ENCODE measurements at places on chromosomes 16 and 17.

GRCh38 chr17:12745486-12745885, 43.8 kb upstream of the ARHGAP44 start:
- no peak for DNase-seq

GRCh38 chr16:26569793-26570192, 496.9 kb upstream of the C16orf82 start:
- DNase-seq: no peak

GRCh38 chr16:66254106-66254505, 112.4 kb upstream of the CDH5 start:
- DNase-seq: no peak

- peak; percentile 27 for DNase-seq
These were observed 3.9 kb downstream of the TMEM94 start for GRCh38 chr17:75460295-75460694.

DNA sequence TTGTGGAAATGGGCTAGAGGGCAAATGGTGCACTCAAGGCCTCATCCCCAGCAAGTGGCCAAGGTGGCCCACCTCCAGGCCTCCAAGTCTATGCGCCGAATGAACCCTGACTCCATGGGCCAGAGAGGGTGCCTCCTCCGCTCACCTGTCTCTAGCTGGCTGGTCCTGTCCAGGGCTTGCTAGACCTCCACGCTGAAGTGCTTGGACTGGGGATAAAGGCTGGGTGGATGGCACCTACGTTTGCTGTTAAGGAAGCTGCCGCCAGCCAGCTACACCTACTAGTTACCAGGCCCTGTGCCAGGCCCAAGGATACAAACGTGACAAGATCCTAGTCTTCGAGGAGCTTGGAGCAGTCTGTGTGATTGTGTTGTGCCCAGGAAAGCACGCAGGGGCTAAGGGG, 739 bp upstream of the SGCA start:
- no peak for DNase-seq

DNA sequence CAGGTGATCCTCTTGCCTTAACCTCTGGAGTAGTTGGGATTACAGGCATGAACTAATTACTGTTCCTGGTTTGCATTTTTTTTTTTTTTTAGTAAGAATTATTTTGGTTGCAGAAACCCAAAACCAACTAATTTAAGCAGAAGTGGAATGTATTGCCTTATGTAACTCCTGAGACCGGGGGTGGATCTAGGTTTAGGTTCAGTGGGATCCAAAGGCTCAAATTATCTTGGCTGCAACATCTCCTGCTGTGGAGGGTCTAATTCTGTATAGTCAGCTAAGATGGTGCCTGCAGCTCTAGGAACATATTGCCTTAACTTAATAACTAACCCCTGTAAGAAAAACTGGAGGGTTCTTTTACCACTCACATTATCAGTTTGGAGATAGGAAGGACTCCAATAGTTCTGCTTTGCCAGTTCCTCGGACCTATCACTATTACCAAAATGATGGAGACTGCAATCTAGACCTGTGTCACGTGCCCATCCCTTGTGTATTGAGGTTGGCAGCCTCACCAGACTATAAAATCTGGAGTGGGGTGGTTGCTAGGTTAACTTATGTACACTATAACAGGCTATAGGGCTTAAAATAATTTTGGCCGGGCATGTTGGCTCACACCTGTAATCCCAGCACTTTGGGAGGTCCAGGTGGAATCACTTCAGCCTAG, 8.5 kb downstream of the SNTB2 start:
- no peak for DNase-seq

GRCh38 chr16:82753821-82754220, 127.1 kb downstream of the CDH13 start:
- no peak for DNase-seq

DNA sequence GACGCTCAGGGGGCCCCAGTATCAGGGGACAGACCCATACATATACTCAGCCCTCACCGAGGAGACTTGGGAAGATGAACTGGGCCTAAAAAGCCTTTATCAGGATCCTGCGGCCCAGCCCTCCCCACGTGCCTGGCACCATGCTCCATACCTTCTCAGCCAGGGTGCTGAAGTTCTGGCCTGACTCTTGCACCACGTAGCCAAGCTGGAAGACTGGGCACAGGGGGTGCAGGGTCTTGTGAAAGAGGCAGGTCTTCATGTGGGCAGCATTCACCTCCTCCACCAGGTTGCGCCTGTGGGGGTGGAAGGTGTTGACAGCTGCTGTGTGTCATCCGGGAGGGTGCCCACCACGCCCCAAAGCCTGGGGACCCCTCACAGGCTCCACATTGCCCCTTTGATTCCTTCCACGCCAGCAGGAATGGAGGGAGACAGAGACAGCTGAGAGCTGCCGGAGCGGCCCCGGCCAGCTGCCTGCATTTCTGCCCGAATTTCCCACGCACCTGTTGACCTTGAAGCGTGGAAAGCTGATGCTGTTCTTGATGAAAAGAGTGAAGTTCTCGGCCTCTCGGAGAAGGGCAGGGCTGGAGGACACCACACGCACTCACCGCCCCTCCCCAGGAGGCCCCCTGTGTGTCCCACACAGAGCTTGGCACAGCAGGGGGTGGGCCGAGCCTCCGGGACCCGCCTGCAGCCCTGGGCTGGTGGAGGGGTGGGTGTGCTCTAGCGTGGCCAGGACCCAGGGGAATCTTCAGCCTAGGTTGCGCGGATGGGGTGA, 10.4 kb upstream of the CAMKK1 start:
- no peak for DNase-seq

GRCh38 chr17:4999430-5000093, 1.8 kb downstream of the KIF1C start:
- DNase-seq: no peak

DNA sequence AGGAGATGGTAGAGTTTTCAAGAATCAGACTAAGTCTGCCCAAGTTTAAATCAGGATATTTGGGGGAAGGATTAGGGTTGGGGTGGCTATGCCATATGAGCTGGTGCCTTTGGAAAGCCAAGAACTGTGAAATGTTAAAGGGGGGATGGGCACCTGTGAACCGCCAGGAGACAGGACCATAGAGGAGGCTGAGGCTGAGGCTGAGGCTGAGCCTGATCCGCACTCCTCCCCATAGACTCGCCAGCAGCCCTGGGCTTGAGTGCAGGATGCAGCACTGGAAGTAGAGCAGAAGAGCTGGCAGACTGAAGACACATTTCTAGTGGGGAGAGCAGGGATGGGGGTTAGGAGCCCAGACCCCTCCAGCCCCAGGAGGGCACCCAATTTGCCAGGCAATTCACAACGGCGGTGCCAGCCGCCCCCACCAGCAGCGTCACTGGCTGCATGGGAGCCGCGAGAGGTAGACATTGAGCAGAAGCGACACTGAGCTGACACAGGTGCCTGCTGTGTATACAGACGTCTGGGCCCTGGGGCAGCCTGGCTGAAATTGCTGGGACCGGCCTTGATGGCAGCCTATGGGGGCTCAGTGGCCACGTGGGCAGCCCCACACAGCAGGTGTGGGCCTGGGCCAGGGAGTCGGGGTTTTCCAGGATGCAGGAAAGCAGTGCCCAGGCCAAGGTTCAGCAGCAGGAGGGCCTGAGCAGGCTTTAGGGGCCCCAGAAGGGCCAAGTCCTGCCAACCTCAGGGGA, 9.2 kb downstream of the PIMREG start:
- DNase-seq: no peak

- no peak for DNase-seq
These were observed 20.1 kb upstream of the RNPS1 start for GRCh38 chr16:2287916-2288547.

DNA sequence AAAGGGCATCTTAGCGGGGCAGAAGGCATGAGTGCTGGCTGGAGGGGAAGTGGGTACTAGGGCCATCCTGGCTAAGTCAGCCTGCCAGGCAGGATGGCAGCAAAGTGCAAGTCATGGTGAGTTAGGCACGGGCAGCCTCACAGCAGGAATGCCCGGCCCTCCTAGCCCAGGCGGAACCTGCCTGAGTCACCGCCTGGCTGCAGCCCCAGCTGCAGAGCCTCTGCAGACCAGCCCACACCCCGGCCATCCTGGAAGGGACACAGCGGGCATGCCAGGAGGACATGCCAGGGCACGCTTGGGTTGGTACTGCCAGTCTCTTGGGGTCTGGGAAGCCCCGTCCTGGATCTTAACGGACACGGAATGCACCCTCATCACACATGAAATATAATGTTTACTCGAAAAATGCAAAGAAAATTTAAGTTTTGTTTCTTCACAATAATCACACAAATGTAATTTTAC, 5.0 kb upstream of the ALDH3A1 start:
- DNase-seq: peak; percentile 96

DNA sequence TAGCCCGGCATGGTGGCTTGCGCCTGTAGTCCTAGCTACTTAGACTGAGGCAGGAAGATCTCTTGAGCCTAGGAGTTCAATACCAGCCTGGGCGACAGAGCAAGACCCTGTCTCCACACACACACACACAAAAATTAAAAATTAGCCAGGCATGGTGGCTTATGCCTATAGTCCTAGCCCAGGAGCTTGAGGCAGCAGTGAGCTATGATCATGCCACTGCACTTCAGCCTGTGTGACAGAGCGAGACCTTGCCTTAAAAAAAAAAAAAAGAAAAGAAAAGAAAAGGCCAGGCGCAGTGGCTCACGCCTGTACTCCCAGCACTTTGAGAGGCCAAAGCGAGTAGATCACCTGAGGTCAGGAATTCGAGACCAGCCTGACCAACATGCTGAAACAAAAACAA, 23.9 kb downstream of the C17orf75 start:
- DNase-seq: no peak

DNA sequence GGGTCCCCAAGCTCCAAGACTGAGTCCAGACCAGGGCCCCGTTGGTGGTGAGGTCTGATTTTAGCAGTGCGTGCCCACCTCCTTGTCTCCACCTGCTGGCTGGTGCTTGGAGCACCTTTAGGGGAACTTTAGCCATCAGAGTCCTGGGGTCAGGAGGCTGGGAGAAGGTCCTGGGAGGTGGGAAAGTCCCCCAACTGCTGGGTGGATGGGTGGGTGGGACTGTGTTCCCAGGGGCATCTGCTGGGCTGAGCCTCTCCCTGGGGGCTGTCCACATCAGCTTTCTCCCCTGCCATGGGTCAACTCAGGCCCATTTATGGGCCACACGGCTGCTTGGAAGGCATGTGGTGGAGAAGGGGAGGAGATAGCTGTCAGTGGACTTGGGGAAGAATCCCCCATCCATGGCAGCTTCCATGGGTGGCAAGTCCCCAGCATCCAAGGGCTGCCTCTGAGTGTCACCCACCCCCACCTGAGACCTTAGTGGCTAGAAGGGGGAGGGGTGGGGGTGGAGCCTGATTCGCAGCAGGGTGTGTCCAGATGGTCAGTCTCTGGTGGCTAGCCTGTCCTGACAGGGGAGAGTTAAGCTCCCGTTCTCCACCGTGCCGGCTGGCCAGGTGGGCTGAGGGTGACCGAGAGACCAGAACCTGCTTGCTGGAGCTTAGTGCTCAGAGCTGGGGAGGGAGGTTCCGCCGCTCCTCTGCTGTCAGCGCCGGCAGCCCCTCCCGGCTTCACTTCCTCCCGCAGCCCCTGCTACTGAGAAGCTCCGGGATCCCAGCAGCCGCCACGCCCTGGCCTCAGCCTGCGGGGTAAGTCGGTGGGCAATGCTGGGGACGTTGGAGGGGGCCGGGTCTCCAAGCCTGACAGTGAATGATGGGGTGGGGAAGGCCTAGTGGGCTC, at the start of gene TRPV2:
TRPV2 (plus strand) TSS at position 541 of the 894 bp plus-strand sequence. CDS start 2,098 bp downstream, outside the sequence.
- peak; percentile 52 for DNase-seq

- peak; percentile 57 for DNase-seq
These were observed 140.5 kb downstream of the SSH2 start for GRCh38 chr17:29789196-29790170.

DNA sequence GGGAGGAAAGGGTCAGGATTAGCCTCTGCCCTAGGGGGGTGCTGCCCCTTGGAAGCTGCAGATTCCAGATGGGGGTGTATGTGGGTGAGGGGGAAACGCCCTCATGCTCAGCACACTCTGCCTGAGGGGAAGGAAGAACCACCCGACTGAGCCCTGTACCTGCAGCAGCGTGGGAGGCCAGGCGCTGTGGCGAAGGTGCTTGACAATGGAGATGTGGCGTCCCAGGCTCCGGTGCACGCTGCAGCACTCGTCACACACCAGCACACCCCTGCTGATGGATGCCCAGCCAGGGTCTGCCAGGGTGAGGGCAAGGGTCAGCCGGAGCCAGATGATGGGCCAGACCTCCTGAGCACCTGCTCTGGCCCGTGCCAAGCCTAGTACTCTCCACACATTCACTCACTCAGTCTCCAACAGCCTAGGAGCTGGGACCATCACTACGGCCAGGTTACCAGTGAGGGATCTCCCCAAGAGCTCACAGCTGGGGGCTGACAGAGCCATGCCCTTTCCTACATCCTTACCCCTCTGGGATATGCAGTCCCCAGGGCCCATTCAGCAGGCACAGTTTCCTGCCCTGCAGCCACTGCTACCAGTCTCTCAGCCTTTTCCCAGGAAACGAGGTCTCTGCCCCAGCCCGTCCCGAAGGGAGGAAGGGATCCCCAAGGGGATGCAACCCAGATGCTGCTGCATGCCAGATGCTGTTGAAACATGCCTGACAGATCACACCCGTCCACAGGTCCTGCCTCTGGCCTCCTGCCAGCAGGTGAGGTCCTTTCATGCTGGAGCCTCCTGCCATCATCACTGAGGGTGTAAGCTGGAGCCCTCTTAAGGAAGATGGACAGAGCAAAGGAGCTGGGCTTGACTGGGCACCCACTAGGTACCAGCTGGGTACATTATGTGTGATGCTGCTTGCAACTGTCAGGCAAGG, 5.9 kb downstream of the GIT1 start:
- no peak for DNase-seq

GRCh38 chr17:29597361-29598172, 4.6 kb downstream of the ANKRD13B start:
- DNase-seq: no peak

DNA sequence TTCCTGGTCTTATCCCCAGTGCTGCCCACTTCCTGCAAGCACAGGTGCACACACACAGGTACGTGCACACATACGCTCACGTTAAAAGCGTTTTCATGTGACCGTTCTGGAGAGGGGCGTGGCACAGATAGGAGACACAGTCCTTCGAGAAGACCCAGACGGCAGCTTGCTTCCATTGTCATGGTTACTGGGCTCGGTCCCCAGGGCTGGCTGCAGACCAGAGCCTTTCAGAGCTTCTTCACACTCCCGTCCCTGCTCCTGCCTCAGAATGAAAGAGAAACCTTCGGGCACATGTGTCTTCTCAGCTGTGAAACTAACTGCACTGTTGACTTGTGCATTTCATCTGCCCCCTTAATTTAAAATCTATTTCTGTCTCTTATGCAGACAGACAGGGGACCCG, 154.2 kb downstream of the PITPNC1 start:
- DNase-seq: no peak

- DNase-seq: no peak
These were observed 632 bp downstream of the CYBC1 start for GRCh38 chr17:82449883-82450356.
